Stimulated activated CD8-positive, alpha-beta memory T cell treated with anti-CD3 and anti-CD28 coated beads, Interleukin-15, amount 100 ng/mL, for 48 hours (primary cell): ENCODE measurements at places on chromosomes 6 and 20.
A peak's percentile ranks its signal among the peaks of the same experiment; 100 is the strongest.

- DNase-seq = no peak
Measured at GRCh38 chr20:49890471-49891361, 24.6 kb downstream of the SPATA2 start.

- peak; percentile 8 for DNase-seq
Measured at GRCh38 chr6:116010790-116011401, 49.8 kb downstream of the FRK start.

GRCh38 chr20:43959920-43960227 lies 45.2 kb downstream of the TOX2 start:
- no peak for DNase-seq

DNA sequence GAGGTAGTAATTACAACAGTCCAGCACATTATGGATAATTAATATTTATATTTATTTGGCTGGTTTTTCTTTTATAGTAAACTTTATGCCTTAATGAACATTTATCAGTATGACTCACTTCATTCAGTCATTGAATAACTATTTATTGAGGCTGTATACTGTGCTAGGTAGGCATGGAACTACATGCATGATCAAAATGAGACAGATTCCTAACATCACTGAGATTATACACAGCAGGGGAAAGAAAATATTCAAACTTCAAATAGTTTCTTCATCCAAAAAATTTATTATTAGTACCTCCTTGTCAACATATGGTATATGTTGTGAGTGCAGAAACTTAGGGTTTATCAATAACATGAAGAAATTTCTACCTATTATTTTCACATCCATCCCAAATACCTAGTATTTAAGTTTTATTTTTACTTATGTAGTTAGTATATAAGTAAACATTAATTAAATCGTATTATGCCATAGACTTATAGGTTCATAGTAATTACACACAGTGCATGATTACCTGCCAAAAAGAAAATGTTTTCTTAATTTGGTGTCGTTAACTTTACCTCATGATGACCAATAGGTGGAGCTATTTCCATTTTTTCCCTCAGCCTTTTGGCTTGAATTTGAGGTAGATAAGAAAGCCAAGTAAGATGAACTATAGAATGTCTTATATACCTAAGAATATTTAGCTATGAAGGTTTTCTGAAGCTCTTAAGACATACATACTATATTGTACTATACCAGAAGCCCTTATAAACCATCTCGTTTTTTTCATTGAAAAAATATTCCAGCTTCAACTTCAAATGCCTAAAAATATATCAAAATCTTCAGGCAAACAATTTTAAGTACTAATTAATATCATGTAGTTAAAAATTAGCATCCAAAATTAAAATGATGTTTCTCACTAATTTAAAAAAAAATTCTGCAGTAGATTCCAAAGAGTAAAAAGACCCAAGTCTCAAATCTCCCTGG lies 12.5 kb upstream of the TMEM30A start:
- no peak for DNase-seq

- DNase-seq = no peak
Measured at GRCh38 chr20:12966468-12967085, 42.2 kb upstream of the SPTLC3 start.

DNA sequence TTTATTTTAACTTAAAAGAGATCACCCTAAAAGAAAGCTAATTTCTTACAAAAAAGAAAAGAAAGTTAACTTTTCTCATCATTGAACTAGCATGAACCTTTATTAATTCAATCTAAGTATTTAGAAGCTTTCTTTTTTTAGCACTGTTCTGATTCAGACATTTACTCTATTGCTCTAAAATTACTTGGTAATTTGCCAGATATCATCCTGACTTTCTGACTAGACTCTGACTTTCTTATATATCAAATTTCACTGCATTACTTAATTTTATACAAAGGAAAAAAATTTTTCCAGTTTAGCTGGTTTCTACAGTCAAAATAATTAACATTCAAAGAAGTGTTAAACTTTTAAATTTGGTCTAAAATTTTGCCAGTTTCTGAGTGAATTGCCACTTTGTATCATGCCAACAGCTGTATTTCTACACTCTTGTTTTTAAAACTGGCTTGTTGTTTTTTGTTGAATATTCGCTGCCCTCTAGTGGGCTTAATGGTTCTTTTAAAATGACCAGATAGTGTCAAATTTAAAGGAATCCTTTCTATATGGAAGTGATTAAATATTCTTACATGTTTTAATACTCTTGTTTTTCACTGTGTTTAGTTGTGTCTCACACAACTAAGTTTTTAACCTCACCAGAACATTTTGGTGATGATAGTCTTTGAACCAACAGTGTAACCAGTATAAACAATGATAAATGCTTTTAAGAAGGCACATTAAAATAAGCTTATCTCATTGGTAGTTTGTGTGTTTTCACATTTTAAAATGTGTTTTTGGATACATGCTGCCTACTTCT lies 102.0 kb downstream of the POPDC3 start:
- no peak for DNase-seq

DNA sequence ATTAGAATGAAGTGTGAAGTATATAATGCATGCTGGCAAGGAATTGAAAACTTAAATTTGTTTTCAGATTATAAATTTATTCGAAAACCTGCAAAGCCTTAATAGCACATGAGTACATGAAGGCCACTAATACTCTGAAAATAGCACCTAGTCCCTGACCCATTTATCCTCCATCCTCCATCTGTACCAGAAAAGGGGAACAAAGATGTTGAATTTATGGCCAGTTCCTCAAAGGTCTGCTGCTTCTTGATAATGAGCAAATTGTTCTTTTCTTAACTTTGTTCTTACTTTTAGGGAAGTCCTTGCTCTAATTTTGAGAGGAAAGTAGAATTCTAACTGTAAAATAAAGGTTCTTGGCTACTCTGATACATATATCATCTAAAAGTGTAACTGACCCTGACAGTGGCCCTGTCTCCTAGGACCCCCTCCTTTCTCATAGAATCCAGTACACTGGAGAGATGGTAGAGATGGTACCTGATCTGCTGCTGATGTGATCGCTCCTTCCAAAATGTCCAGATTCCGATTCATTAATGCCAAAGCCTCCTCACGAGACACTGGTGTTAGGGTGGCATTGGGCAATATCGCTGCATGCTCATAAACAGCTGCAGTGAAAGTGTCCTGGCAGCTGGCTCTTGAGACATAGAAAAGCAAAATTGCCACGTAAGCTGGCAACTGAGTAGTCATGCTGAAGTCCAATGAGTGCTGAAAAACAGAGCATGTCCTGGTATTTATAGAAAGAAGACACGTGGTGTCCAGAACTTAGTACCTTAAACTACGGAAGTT lies at the start of gene VNN1:
Gene VNN1 (minus strand): TSS at position 704 of the 783 bp plus-strand sequence. CDS start 20 bp downstream, at position 684.
- no peak for DNase-seq

DNA sequence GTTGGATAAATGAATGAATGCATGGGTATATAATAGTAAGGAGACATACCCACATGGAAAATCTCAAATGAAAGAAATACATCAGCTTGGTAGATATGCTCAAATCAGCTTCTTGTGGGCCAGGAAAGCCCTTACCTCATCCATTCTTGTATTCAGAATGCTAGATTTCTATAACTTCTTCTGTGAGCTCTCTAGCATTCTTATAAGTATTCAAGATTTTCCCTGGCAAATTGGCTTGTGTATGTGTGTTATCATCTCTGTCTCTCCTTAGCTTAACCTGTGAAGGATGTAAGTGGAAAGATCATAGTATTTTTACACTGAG lies 100.8 kb downstream of the OR2B2 start:
- DNase-seq = no peak

DNA sequence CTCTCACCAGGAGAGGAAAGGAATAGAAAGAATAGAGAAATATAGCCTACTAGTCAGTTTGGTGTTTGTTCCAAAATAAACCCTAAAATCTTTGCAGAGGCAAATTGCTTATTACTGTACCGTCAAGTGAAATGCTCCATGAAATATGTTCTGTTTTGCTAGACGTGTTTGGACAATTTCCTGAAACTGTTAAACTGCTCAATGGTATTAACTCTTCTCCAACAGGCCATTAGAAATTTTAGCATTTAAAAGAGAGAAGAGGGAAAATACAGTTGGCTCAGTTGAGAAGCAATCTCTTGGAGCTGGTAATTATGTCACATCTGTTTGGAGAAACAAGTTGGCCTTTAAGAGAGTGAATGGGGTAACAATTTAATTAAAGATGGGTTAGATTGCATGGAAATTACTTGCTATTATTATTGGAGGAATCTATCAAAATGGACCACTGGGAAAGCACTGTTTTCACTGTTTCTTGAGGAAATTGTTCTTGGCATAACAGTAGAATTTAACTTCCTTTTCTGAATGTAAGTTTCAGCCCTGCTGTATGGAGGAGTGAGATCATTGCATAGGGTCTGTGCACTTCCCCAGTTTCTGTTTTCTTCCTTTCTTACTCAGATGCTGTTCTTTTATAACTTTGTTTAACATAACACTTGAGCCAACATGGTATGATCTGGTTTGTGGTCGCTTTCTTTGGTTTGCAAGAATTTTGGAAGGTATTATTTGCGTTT lies 373.6 kb downstream of the PLCB1 start:
- DNase-seq = no peak

GRCh38 chr6:39251406-39251805 lies 22.1 kb upstream of the KCNK5 start:
- no peak for DNase-seq

DNA sequence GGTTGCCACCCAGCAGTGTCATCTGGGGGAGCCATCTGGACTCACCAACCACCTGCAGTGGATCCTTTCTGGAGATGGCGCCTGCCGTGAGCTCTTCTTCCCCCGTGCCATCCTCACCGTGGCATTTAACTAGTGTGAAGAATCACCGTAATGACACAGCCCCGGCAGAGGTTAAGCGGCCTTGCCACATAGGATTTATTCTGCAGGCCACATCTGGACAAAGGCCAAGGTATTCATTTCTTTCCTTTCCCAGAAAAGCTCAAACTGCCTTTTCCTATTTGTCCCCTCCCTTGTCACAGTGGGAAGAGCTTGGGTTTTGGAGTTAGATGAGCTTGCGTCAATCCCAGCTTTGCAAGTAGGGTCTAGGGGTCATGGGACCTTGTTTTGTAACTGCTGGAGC lies 88.4 kb downstream of the PXDC1 start:
- no peak for DNase-seq

- DNase-seq = no peak
Measured at GRCh38 chr6:88599571-88599970, 363.8 kb downstream of the RNGTT start.

- DNase-seq = peak; percentile 34
Measured at GRCh38 chr20:50992733-50993457, 30.0 kb downstream of the KCNG1 start.

- no peak for DNase-seq
Measured at GRCh38 chr6:158773581-158774449, 45.4 kb downstream of the EZR start.

GRCh38 chr20:4465212-4465611 lies 256.5 kb upstream of the PRND start:
- no peak for DNase-seq

DNA sequence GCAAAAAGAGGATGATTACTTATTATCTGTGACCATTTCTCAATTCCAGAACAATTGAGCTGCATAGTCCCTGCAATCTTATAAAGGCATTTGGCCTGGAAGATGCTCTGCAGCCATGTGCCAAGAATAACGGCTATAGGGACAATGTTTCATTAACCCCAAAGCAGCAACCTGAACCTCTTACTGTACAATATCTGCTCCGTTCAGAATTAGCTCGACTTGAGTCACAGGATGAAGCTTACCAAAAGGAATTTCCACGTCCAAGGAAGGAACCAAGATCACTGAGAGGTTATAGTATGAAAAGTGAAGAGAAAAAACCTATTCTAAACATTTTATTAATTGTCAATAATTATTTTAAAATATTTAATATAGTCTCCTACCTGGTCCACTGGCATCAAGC lies 167.3 kb upstream of the GMDS start:
- no peak for DNase-seq

- no peak for DNase-seq
Measured at GRCh38 chr20:16003310-16003709, 569.9 kb downstream of the KIF16B start.

DNA sequence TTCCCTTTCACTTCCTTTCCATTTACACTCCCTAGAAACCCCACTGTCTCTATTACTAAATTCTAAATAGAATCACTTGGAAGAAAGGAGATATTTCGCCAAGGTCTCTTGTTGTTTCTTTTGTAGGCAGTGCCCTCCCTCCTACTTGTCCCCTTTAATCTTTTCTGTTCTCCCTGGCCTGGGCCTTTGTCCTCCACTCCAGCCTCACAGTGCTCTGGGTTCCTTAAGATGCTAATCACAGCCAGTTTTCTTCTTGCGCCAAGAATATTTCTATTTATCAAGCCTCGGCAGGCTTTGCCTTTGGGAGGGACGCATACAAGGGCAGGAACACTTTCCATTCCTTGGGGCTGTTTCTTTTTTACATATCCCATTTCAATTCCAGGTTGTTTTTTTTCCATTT lies 520.6 kb upstream of the CHD6 start:
- DNase-seq = no peak

DNA sequence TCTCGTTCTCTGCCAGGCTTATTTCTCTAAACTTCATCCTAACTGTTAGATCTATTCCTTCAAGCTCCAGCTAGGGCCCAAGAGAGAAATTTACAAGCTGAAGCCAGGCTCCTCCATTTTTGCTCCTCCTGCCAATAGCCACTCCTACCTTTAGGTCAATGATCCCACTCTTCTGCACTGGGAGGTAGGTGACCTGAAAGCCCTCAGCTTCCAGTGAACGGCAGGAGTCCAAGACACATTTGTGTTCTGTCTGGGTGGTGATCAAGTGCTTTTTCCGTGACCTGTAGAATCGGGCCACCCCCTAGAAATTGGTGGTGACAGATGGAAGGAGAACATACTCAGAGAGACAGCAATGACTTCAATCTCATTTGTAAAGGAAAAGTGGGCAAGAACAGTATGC lies 8.9 kb downstream of the NFS1 start:
- no peak for DNase-seq

GRCh38 chr6:108793516-108794251 lies 54.5 kb upstream of the ARMC2 start:
- no peak for DNase-seq

GRCh38 chr6:118683881-118684872 lies 32.8 kb upstream of the CEP85L start:
- DNase-seq = no peak

DNA sequence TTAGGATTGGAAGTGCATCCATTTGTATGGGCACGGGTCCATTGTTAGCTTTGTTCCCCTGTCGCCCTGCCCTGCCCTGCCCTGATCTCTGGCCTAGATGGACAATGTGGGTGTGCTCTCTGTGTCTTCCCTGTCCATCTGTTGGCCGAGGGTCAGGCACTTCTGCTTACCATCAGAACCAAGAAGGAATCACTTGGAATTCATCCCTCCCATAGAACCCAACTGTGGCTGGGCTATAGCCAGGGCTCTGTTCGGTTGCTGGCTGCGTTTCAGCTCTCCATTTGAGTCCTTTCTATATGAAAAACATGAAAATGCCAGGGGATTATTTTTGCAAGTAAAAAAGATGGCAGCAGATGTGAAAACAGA lies 26.6 kb upstream of the TULP4 start:
- DNase-seq = no peak

GRCh38 chr6:139758209-139758611 lies 383.8 kb upstream of the CITED2 start:
- DNase-seq = no peak

- DNase-seq = no peak
Measured at GRCh38 chr6:148934961-148935360, 188.1 kb downstream of the UST start.
